ENCODE measurements at places on chromosomes 2 and 18.

DNA sequence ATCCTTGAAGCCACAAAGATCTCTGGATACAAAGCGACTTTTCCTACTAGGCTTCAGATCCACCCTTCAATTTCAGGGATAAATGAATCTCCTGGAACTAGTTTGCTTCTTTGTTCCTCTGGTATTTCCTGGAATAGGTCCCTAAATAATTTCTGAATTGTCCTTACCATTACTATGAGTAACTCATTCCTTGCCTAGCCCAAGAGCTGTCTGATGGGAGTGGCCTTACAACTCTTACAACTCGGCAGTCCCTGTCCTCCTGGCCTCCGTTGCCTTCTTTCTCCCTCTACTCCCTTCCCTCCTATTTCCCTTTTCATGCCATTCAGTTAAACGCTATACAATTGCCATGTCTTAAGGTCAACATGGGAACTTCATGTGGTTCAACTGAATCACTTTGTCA lies 98.2 kb upstream of the FHL2 start:
- no peak for DNase-seq

- no peak for DNase-seq
Measured at GRCh38 chr18:43420091-43420490, 142.8 kb upstream of the SYT4 start.

GRCh38 chr18:79275992-79276391 lies 119.7 kb upstream of the NFATC1 start:
- DNase-seq, result no peak

GRCh38 chr2:226114436-226114835 lies 685.2 kb downstream of the IRS1 start:
- no peak for DNase-seq

DNA sequence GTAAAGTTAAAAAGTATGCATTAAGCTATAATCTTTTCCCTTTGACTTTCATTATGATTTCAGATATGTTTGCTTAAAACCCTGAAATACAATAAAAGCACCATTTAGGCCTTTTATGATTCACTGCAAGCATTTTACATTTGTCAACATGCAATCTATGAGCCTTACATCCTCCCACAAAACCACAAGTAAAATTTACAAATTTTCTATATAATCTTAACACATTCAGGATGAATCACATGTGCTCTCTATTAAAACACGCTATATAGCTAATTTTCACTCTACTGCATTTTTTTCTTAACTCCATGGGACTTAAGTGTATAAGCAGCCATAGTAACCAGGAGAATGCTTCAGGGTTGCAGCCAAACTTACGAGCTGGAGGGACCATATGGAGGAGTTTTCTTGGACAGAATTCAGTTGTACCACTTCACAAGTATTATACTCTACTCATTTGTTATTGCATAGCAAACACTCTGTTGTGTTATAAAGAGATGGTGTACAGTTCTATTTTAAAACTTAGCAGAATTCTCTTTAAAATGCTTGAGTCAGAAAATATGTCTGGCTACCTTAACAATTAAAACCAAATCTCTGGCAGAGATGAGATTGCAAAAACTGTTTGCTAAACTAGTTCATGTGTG lies 293.2 kb downstream of the ALK start:
- DNase-seq, result no peak

DNA sequence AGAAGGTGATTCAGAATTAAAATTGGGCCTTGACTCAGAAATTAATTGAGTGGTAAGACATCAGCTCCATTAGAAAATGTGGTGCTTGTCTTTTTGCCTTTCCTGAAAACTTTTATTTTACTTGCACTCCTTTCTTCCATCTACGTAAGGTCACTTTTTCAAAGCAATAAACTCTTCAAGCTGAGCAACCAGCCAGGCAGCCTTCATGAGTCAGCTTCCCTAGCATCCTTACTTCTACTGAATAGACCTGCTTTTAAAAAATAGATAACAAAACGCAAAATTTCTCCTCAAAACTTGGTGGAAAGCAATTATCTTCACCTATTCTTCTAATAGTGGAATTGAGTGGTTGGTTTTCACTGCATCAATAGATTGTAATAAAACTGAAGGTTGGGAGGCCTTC lies 504.2 kb downstream of the ARHGAP15 start:
- DNase-seq, result no peak

GRCh38 chr2:154466226-154466625 lies 232.3 kb upstream of the KCNJ3 start:
- DNase-seq, result no peak

DNA sequence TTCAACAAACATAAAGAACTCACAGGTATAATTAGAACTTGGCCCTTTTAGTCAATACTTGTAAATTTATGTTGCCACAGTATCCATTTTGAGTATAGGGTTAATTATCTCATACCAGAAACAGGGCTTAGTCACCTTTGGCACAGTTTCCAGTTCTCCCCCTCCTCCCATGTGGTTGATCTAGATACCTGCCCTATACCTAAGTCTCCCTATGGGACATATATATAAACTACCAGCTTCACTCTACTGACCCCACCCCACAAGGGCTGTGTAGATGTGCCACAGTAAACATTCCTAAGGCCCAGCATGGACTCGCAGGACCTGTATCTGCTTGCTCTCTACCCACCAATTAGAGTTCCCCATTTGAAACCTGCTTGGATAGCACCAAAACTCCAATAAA lies 371.7 kb upstream of the RND3 start:
- DNase-seq, result no peak

DNA sequence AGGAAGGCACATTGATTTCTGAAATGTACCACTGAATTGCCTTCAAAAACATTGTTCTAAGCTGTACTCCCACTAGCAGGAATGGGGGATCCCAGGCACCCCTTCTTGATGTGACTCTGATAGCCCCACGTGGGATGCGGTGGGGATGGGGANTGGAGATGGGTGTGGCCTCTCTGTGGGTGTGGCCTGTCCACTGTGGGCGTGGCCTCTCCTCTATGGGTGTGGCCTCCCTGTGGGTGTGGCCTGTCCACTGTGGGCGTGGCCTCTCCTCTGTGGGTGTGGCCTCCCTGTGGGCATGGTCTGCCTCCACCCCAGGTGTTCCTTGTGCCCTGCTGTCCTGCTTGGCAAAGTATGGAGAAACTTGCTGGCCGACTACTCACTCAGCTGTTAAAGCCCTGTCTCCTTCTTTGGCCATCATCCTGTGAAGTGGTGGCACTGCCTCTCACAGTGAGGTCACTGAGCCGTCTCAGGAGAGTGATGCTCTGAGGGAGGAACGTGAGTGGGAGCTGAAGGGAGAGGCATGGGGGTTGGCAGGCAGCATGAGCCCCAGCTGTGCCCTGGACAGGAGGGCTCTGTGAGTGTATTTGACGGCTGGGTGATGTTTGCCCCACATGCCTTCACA lies 6.7 kb upstream of the PARD6G start:
- no peak for DNase-seq

DNA sequence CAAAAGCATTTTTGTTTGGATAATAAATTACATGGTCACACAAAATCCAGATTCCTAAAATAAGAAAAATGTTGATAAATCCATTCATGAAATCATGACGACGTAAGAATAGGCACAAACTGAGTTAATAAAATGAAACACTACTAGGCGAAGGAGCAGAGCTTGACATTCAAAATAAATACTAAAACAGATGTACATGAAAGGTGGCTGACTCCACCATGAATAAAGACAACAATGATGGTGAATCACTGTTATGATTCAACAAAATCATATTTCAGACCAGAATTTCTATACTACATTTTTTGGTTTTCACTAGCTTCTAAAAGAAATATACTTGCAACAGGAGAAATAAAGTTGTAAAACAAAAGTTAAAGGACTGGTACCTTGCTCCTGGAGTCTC lies 122.0 kb upstream of the RNU4ATAC start:
- DNase-seq, result no peak

DNA sequence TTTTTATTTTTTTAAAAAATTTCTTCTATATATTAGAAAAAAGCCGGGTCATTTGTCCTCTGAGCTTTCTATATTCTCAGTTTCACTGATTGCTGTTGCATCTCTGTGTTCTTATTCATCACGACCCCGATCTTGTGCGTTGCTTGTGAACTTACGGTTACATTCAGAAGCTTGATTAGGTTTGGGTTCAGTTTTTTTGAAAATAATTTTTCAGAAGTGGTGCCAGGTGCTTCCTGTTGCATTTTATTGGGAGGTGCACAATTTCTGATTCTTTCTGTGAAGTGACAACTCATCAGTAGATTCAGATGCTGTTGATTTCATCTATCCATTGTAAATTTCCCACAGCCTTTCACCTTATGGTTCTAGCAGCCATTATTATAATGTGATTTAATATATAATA lies 147.3 kb downstream of the INHBB start:
- no peak for DNase-seq

GRCh38 chr2:217743966-217744761 lies 258.6 kb downstream of the TNS1 start:
- DNase-seq, result no peak

DNA sequence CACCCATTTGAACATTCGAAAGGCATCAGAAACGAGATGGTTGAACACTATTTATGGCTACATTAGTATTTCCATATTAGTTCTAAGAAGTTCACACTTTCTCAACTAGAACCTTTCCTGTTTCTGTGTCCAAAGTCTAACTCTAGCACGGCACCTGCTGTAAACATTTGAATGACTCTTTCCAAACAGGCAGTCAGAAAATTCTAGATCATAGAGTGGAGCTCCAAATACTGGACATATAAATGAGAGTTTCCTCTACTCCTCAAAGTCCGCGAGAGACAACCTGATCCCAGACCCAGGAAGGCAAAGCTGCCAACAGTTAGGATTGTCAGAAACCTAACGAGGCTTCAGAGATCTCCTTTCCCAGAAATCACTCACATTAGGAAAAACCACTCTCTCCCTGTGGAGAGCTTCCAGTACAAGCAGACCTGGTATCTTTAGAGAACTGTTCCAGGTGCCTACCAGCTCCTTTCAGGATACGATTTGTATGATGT lies 10.6 kb downstream of the RND3 start:
- DNase-seq, result no peak

GRCh38 chr2:187150670-187151069 lies 297.4 kb downstream of the CALCRL start:
- no peak for DNase-seq

DNA sequence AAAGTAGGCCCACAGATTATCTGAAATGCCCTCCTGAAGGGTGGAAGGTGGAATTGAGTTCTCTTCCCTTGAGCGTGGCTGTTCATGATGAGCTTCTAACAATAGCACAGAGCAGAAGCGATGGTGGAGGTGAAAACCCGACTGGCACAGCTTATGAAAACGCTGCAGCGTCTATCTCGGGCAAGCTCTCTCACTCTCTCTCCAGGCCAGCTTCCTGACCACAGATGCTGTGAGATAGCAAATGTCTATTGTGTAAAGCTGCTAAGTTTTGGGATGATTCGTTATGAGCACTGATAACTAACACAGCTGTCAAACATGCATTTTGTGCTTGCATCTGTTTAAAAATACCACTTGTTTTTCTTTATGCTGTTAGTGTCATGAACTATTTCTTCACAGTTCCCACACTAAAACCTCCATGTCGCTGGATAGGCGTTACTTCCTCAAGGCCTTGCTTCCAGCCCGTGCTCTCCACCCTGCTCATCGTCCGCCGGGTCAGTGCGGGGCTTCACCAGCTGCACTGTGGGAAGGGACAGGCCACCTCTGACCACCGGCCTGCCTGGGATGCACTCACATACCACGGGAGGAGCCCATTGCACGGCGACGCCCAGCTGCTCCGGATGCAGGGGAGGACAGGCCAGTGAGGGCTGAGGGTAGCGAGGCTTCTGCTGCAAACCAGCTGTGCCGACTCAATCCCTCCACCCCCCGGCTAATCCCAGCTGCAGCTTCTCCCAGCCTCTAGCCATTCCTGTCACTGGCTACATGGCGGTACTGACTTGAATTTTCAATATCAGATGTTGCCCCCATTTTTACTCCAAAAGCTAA lies 60.0 kb upstream of the OTOS start:
- DNase-seq, result no peak

GRCh38 chr18:3401669-3402620 lies 48.0 kb upstream of the TGIF1 start:
- no peak for DNase-seq

DNA sequence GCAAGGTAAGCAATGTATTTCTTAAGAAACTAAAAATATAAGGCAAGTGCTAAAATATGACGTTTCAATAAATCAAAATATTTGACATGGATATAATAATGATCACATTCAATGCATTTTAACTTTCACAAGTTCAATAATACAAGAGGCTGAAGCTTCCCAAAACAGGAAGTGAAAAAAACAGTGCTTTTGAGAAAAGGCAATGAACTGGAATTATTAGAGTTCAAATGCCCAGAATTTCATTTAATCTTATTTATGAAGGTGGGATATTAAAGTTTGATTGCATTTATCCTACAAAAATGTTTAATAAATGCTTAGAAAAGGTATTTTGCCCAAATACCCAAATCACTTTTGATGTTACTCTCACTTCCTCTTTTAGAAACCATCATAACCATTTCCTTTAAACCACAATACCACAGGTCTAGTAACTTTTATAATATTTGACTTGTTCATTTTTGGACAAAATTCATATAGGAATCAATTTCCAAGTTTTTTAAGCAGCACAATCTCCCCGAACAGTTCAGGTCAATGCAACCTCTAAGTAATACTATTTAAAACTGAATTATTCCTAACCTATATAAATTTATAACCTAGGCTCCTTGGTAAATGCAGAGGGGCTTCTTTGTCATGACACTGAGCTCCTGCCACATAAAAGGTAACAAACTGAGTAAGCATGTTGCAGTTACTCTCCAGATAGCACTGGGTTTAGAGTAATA lies 2.1 kb downstream of the NCKAP1 start:
- no peak for DNase-seq

DNA sequence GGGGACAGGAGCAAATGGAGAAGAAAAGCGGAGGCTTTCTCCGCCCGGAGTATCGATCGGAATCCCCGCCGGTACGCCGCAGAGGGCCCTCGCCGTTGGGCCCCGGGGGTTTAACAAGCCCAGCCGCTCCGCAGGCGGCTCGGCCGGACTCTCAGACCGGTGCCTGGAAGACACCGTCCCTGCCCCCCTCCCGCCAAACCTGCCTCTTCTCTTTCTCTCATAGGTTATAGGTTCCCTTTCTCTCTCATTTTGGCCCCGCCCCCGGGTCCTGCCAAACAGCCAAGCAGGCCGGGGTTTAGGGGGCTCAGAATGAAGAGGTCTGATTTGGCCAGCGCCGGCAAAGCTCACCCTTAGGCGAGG lies 4.4 kb downstream of the ONECUT2 start:
- DNase-seq, result no peak

DNA sequence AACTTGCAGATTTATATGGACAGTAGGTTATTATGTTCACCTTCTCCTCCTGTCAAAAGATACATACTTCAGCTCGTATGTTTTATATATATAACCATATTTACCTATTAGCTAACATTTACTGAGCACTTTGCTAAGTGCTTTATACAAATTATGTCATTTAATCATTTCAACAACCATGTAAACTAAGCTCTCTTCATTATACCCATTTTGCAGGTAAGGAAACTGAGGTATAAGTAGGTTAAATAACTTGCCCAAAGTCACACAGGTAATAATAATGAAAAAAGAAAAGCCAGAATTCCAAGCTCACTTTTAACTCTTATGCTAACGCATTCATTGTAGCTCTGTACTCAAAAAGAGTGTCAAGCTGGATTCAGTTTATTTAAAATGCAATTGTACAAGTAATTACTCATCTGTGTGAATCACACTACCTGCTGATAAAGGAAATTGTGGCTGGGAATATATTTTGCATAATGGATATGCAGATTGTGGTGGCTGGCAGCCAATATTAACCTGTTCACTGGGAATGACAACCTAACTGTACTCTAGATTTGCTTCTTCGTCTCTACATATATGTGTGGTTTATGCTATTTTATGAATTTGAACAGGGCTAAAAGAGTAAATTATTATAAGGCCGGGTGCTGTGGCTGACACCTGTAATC lies 20.6 kb downstream of the SLC16A14 start:
- DNase-seq, result no peak
